ENCODE measurements at places on chromosomes 2 and 18.

DNA sequence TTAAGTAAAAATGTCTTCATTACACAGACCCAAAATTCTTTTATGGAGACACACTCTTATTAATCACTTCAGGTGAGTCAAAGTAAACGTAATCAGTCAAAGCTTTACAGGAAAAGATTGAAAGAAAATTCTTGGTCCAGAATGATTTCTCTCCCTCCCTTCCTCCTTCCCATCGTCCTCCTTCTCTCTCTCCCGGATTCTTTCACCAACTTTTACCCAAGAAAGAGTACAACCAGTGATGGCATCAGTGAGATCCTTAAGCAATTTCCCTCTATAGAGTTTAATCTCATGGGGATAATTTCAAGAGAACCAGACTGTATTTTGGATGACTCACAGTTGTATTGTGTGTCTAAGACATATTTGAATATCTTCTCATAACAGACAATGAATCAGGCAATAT is 258.1 kb downstream of the ALK start:
- DNase-seq: no peak

DNA sequence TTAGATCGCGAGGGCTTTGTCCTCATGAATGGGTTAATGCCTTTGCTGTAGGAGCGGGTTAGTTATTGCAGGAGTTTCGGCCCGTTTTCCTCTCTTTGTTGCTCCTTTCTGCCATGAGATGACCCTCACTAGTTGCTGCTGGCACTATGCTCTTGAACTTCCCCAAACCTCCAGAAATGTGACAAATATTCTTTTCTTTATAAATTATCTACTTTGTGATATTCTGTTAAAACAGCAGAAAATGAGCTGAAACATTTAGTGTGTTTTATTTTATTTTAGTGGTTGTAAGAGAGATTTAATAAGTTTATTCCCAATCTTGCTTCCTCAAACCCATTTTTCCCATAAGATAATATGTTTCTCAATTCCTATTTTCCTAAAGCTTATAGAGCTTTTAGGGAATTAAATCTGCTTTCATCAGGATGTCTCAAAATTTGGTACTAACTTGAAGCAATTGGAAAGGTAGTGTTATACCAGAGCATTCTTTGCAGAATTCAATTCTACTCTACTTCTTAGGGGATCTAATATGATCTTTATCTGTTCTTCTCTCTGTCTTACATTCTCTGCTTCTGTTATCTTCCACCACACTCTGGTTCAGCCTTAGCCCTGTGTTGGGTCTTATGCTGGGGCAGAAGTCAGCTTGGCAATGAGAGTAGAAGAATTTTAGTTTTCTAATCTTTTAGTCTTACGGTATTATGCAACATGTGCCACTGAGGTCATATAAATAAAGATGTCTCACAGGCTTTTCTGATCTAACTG is 23.1 kb downstream of the DDX1 start:
- DNase-seq: no peak

DNA sequence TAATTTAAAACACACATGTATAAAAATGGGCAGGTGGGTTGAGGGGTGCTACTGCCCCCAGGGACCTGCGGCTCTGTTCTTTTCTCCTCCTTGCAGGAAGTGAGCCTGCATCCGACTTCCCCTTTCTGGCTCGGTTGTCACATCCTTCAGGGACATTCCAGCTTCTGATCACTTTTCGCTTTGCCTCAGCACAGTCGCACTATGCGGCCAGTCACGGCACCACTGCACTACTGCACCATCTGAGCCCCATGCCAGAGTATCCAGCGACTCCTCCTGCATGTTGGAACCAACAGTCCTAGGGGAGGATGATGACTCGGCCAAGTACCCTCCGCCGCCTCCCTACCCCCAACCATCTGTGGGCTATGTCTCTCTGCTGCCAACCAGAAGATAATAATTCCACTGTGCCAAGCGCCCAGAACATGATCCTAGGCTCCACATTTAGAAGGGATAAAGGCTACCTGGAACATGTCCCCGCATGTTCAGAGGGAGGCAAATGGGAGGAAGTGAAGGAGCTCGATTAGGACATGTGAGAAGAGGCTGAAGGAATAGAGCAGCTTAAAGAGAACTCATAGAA is 17.6 kb downstream of the CDC42EP3 start:
- no peak for DNase-seq

DNA sequence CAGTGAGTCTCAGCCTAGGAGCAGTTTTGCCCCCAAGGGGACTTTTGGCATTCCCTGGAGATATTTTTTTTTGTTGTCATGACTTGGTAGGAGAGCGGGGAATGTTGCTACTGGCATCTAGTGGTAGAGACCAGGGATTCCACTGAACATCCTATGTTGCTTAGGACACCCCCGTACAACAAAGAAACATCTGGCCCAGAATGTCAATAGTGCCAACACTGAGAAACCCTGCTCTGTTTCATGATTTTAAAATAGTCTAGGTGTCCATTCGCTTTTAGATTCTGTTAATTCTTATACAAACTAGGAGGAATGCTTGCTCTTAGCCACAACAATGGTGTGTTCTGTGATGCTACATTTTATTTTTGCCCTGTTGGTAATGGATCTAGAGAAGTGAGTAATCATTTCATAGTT is 225.8 kb upstream of the SIX3 start:
- DNase-seq: no peak

DNA sequence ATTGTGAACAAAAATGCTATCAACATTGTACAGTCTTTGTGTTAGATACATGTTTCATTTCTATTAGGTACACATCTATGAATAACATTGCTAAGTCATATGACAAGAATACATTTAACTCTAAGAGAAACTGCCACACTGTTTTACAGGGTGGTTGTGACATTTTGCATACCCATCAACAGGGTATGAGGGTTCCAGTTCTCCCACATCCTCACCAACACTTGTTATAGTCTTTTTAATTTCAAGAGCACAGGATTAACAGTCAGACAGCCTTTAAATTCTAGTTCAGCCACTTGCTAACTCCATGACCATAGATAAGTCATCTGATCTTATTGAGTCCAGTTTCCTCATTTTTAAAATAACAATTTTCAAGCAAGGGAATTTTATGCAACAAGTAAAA is 92.5 kb upstream of the PPP1CB start:
- DNase-seq: no peak

DNA sequence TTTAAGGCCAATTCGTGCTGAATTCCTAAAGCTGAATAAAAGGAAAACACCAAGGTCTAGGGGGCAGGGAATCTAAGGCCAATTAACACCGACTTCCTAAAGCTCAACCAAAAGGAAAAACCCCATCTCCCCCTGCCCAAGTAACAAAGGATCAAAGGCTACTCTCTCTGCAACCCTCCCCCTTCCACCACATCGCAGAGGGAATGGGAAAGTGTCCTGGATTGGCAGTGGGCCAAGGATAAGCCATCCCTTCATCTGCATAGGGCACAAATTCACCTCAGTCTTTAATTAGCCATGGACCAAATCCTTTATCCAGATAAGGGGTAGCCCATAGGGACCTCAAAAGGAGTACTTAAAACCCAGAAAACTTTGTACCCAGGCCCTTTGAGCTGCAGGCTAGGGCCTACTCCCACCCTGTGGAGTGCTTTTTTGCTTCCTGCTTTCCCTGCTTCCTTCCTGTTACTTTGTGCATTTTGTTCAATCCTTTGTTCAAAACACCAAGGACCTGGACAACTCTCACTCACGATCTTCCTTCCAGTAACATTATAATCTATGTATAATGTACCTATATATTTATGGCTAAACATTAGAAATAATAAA is 2119.8 kb upstream of the CELF4 start:
- no peak for DNase-seq

DNA sequence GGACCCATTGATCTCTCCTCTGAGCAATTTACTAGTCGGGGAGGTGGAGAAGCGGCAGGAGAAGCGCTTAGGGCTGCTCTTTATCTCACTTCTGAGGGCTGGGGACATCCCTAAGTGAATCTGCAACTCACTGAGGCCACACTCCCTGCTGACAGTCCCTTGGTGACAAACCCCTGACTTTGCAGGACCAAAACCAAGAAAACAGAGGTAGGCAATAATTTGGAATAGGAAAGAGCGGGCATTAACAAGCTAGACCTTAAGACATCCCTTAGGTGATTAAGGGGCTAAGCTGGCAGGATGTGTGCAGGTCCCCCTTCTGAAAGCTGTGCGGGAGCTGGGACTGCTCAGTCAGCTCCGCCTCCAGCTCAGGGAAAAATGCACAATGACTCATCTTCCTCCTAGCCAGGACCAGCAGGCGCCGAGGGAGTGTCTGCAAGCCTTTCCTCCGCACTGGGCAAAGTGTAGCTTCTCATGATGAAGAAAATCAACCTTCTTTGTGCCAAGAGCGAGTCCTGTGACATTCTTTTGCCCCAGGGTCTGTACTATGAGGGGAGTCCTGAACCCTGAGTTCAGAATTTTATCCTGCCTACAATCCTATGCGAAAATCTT is 63.3 kb downstream of the BOD1L2 start:
- no peak for DNase-seq

GRCh38 chr2:230940471-230940815 is 15.4 kb upstream of the GPR55 start:
- DNase-seq: no peak

DNA sequence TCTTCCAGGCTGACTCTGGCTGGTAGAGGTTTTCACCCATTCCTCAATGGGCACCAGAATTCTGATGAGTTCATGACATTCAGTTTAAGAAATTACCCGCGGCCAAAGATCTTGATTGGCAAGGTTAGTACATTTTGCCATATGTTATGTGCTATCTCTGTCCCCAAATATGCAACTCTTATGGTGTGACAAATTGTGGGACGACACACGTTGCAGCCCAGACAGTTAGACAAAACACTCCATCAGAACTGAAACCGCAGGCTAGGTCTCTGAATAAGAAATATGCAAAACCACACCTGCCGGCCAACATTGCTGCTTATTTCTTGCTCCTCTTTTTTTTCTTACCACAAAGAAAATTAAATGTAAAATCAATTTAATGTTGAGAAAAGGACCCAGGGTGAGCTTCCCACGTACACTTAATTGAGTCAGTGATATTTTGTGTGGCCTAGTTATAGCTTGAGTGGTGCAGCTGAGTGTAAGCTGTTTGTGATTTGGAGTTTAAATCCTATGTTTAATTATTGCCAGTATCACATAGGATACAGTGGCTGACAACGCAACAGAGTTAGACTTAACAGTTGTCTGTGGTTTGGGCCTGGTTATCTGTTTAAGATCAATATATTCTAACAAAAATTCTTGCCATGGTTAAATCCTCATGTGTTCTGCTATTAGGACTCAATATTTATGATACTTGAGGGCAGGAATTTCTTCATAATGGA is 35.7 kb upstream of the LTBP1 start:
- DNase-seq: no peak

- no peak for DNase-seq
These were observed 44.1 kb downstream of the TGFA start for GRCh38 chr2:70509565-70509964.

DNA sequence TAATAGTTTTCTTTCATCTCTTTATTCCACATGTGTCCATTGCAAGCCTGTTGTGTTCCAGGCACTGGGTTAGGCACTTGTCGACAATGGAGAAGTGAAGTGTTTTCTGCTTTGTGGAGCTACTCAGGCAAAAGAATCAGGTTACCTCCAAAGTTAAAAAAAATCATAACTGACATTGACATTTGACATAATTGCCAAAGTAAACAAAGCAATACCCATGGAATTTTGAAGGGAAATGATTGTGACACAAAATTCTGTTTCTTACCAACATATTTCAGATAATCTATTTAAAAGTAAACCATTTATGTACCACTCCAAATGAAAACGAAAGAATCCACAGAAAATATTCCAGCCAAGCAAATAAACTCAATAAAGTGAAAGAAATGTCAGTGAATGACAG is 6.4 kb upstream of the TGFA start:
- DNase-seq: no peak

DNA sequence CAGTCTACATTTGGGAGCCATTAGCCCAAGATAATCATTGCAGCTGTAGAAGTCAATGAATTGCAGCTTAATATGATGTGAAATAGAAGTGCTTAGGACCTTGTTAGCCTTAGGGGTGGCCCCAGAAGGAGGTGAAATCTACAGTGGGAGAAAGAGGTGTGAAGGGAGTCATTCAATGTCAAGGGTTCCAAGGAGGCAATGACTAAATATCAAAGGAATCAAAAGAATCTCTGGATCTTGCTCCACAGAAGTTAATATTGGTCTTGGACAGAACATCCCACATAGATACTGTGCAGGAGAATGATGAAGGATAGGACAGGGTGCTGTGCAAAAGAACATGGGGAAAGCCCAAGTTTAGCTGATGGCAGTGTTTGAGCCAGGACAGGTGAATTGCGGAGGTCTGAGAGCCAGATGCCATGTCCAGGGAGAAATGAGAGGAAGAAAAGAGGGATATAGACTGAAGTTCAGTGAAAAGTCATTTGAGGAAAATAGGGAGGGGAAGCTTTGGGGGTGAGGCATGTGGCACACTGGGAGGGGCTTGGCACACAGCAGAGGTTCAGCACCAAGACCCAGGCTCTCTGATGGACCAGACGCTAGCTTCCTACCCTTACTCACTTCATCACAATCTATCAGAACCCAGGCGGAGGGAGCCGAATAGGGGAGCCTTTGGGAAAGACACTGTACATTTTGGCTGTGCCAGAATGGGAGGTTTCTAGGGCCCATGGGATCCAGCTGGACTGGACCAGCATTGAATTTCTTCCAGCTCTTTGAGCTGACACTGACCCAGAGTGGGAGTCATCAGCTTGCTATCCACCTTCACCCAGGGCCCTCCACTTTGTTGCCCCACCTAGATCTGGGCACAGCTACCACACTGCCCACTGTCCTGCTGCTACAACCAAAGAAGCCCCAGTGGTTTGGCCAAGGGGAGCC is 2.2 kb downstream of the IL1F10 start:
- no peak for DNase-seq

DNA sequence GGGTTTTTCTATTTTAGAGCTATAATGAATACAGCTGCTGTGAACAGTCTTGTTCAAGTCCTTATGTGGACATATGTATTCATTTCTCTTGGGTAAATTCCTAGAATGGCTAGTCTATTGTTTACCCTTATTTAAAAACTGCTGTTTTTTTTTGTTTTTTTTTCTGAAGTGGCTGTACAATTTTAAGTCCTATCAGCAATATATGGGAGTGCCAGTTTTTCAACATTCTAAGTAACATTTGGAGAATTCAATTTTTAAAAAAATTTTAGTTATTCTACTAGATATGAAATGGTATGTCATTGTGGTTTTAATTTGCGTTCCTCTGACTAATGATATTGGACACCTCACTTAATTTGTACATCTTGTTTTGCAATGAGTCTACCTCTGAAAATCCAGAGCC is 349.7 kb downstream of the SATB2 start:
- no peak for DNase-seq

- no peak for DNase-seq
These were observed 178.3 kb downstream of the TRIB2 start for GRCh38 chr2:12895017-12895416.

- no peak for DNase-seq
These were observed 25.3 kb upstream of the BOD1L2 start for GRCh38 chr18:57121542-57122112.

DNA sequence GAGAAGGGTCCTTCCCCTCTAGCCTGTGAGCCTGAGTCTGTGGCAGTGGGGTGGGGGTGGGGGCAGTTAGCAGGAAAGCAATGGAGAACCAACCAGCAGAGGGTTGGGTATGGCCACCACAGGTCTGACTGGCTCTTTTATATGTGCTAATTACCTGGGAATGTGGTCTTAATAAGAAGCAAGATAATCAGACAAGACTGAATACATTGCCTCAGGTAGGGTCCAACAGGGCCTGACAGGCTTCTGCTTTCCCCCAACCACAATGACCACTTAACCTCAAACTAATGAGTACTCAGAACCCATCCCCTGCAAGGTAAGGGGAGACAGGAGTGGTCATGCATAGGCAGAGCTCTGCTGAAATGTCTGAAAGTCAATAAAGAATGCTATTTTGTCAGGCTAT is 39.2 kb upstream of the GALNT1 start:
- DNase-seq: no peak

Measured in CD4-positive, alpha-beta T cell treated with Interleukin-2 at 100 ng/mL for 4 hours (primary cell).